Right lung (tissue), 10 donors: ENCODE measurements at places on chromosomes 13 and 19. TPM values are rescaled to one million over a fixed set of nuclear protein-coding genes. Genes with fewer than 3 reads are reported as not detected.

CNMD gene
- polyA plus RNA-seq, result 9.1 TPM

ZNF497 gene
- 2.5 TPM for polyA plus RNA-seq

ZNF560 gene
- polyA plus RNA-seq, result 0.21 TPM

ZNF69 gene
- polyA plus RNA-seq, result 17.6 TPM

TMEM147 gene
- 59.2 TPM for polyA plus RNA-seq

CCDC106 gene
- 13.7 TPM for polyA plus RNA-seq
